Hindlimb muscle (tissue), 1 donor: ENCODE measurements at places on chromosomes 4 and X. TPM values are rescaled to one million over a fixed set of nuclear protein-coding genes. Genes with fewer than 3 reads are reported as not detected.

The TMPRSS11B gene
- polyA plus RNA-seq, result 0.08 TPM

The NXT2 gene
- 6.7 TPM for polyA plus RNA-seq

The C4orf54 gene
- 131 TPM for polyA plus RNA-seq

The DGKK gene
- polyA plus RNA-seq, result not detected

The FAM9A gene
- polyA plus RNA-seq, result not detected

The FOXR2 gene
- polyA plus RNA-seq, result not detected

The VCX2 gene
- polyA plus RNA-seq, result not detected

The NCAPG gene
- polyA plus RNA-seq, result 10.6 TPM

The ASMT gene
- 0.19 TPM for polyA plus RNA-seq

The SOWAHD gene
- polyA plus RNA-seq, result 1.1 TPM

The HPGDS gene
- 5.8 TPM for polyA plus RNA-seq

The RRH gene
- 0.53 TPM for polyA plus RNA-seq

The AMBN gene
- polyA plus RNA-seq, result not detected

The ARHGEF38 gene
- polyA plus RNA-seq, result not detected

The TRIM75 gene
- polyA plus RNA-seq, result 0.10 TPM

The PASD1 gene
- polyA plus RNA-seq, result 0.18 TPM

The NPY5R gene
- not detected for polyA plus RNA-seq
